Activated CD4-positive, alpha-beta T cell treated with anti-CD3 and anti-CD28 coated beads, Interleukin-2, amount 50 U/mL, for 48 hours (primary cell): ENCODE measurements at places on chromosomes 5 and 9.

DNA sequence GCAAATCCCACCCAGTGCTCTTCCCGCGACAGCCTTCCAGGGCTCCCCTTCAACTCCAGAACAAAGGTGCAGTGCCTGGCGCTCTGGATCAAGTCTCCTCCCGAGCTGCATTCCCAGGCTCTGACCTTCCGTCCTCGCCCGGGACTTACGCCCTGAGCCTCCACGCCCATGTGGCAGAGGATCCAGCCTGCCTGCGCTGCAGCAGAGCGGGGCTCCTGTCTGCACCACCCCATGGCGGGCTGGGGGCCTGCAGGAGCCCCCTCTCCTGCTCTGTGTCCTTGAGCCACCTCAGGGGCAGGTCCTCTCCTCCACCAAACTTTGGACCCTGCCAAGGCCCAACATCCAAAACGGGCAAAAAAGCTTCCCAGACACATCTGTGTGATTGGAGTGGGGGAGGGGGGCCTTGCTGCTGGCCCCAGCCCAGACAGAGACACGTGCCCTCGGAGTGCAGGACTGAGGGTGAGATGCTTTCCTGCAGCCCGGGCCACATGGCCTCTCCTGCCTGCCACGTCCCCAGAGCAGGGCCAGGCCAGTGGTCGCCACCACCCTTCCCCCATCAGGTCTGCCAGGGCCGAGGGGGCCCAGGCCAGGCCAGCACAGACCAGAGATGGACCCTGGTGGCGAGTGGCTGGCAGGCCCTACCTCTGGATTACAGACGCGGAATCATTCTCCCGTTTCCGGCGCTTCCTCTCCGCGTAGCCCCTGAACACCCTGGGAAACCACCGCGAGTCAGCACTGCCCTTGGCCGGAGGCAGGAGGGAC is 4.4 kb downstream of the NSMF start:
- no peak for DNase-seq

DNA sequence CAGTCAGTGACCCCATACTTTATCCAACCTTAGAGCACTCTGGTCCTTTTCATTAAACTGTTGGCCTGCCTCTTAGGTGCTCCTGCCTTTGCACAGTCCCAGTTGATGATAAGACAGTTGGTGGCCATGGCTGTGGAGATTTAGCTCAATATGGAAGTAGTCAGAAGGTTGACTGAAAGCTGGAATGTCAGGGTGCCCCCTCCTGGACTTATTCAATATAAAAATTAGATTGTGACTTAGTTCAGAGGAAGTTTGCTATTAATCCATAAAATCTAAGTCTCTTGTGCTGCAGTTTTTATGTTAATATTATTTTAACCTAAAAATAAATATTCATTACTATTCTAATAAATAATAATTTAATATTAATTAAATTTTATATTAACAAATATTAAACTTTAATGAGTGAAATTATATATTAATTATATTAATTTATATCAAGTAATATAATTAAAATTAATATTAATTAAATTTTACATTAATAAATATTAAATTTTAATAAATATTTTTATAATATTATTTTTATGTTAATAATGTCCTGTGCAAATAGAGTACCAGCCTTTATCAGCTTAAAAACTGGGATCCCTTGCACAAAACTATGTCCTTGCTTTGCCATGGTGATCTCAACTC is 77.7 kb upstream of the ADAMTSL1 start:
- no peak for DNase-seq

DNA sequence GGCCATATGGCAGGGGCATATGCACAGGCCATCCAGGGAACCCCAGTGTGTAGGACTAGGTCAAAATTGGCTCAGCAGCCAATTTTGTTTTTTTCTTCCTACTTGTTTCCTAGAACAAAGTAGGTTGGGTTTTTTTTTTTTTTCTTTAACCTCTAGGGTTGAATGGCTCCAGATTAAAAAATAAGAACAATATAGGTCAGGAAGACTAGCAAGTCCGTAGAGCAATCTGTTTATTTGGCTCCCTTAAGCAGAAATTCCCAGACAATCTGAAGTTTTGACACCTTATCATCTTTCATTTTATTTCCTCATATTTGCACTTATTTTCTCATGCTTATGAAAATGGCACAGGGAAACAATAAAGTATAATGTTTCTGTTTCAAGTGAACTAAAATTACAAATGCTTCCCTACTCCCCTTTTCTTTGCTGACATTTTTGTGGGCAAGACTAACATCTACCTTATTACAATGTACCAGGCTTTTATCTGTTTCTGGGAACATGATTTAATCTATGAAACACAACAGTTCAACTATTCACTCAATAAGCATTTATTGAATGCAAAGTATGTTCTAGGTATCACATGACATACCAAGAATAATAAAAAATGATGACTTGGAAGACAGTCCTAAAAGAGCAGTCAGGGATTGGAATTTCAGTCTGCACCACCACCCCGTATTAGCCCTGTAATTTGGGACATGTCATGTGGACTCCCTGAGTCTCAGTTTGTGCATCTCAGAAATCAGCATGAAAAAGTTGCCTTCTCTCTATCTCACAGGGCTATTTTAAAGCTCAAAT is 30.5 kb downstream of the TLR4 start:
- no peak for DNase-seq

- DNase-seq = no peak
These were observed 96.6 kb downstream of the LHX2 start for GRCh38 chr9:124108216-124108615.

DNA sequence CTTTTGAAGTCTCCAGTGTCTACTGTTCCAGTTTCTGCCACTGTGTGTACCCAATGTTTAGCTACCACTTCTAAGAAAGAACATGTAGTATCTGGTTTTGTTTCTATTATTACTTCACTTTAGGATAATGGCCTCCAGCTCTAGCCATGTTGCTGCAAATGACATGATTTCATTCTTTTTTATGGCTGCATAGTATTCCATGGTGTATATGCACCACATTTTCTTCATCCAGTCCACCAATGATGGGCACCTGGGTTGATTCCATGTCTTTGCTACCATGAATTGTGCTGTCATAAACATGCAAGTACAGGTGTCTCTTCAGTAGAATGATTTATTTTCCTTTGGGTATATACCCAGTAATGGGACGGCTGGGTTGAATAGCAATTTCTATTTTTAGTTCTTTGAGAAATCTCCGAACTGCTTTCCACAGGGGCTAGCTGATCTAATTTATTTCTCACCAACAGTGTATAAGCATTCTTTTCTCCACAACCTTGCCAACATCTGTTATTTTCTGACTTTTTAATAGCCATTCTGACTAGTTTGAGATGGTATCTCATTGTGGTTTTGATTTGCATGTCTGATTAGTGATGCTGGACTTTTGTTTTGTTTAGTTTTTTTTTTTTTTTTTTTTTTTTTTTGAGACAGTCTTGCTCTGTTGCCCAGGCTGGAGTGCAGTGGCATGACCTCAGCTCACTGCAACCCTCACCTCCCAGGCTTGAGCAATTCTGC is 68.9 kb downstream of the WDR41 start:
- no peak for DNase-seq

- DNase-seq = peak; percentile 58
These were observed 12.1 kb downstream of the GALNT10 start for GRCh38 chr5:154202379-154203260.

DNA sequence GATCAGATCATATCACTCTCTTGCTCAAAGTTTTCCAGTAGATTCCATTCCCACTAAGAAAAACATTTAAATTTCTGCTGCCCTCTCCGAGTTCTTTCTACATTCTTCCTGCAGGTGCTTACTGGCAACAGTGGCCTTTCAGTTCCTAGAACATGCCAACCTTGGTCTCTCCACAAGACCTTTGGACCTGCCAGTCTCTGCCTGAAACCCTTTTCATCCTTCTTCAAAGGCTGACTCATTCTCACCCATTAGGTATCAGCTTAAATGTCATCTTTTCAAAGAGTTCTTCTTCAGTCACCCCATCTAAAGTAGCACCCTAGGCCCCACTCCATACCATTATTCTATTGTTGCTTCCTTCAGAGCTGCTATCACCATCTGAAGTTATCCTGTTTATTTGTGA is 21.8 kb downstream of the PPIC start:
- no peak for DNase-seq

GRCh38 chr9:114421147-114421546 is 33.4 kb upstream of the AKNA start:
- DNase-seq = no peak

DNA sequence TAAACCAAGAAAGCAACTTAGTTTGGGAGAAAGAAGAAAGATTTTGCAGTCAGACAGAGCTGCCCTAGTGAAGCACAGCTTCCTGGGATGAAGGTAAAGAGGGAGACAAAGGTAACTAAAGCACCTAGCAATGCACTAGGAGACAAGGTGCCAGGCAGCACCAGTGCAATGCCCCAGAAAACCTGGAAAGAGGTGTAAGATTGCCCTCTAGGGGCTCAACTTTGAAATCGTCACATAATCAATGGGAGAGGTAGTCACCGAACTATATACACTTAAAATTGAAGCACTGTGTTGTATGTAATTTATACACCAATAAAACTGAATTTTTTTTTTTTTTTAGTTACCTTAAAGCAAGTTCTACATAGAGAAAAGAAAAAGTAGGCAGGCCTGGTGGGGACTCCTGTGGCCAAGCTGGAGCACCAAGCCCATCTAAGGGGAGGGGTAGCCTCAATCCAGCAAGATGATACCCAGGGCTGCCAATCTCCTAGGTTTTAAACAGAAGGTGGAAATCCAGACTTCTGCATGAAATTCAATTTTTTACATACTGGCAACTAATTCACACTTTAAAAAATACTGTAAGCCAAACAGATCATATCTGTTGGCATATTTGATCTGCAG is 48.2 kb downstream of the CDK5RAP2 start:
- no peak for DNase-seq

- no peak for DNase-seq
These were observed 49.1 kb upstream of the SLIT3 start for GRCh38 chr5:169350016-169350415.

DNA sequence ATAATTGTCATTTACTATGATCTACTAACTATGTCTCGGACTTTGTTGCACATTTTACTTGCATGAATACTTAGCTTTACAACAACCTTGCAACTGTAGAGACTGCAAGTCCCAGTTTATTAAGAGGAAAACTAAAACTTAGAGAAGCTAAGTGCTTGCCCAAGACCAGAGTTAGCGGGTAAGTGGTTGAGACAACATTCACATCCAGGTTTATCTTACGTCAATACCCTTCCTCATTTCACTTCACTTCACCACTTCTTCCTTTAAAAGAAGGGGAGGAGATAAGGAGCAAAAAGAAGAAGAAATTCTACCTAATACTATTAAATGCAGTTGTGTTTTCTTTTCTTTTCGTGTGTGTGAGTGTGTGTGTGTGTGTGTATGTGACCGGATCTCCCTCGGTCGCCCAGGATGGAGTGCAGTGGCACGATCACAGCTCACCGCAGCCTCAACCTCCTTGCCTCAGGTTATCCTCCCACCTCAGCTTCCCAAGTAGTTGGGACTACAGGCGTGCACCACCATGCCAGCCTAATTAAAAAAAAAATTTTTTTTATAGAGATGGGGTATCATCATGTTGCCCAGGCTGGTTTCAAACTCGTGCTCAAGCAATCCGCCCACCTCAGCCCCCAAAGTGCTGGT is 37.4 kb downstream of the MEGF9 start:
- no peak for DNase-seq
